ENCODE measurements at places on chromosomes 7 and 10. TPM values are rescaled to one million over a fixed set of nuclear protein-coding genes. Genes with fewer than 3 reads are reported as not detected.

SORCS1 gene
- total RNA-seq, result 0.21 TPM

GRCh38 chr7:137306748-137307147 lies 36.8 kb downstream of the PTN start:
- H3K27me3 ChIP-seq, result no peaks in the 10 kb centered on the region
- no peaks in the 10 kb centered on the region for H3K4me1 ChIP-seq
- no peak overlapping the region for H3K4me3 ChIP-seq
- no peak for DNase-seq
- no peaks in the 10 kb centered on the region for H3K36me3 ChIP-seq

DNA sequence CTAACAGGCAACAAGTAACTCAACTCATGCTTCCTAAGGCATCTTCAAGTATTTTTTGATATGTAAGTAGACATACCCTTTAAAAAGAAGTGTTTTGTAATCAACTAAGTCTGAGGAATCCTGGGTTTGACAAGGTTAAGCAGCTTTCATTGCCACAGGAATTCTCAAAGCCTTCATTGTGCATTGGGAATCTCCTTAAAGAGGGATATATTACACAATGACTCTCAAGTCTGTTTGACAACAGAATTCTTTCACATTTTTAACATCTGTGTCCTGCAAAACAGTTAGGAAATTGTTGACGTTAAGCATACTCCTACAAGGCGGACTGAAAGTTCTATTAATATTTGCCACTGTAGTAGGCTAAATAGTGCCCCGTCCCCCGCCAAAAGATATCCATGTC lies 71.4 kb downstream of the SGMS1 start:
- peaks cover 5% of the 10 kb centered on the region for H3K4me1 ChIP-seq
- H3K27ac ChIP-seq, result no peak overlapping the region
- no peaks in the 10 kb centered on the region for H3K27me3 ChIP-seq
- no peak for DNase-seq

NKX1-2 gene
- total RNA-seq, result not detected

DNA sequence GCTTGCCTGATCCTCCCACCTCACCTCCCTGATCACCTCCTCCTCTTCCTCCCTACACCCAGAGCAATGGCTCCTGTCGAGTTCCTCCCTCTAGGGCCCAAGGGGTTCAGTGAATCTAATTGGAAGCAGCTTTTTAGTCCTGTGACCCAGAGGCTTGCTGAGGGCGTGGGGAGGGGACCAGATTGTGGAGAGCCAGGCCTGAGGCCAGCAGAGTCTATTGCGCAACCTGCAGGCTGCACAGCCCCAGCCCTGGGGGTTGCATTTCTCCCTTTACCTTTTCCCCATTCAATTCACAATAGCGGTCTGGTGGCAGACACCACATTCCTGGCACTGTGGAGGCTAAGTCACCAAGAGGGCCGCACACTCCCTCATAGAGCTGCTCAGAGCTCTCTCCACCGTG lies 32.5 kb downstream of the GHRHR start:
- H3K27me3 ChIP-seq, result no peaks in the 10 kb centered on the region
- H3K36me3 ChIP-seq, result no peaks in the 10 kb centered on the region
- H3K4me3 ChIP-seq, result no peak overlapping the region
- H3K4me1 ChIP-seq, result no peaks in the 10 kb centered on the region
- H3K27ac ChIP-seq, result no peak overlapping the region

DNA sequence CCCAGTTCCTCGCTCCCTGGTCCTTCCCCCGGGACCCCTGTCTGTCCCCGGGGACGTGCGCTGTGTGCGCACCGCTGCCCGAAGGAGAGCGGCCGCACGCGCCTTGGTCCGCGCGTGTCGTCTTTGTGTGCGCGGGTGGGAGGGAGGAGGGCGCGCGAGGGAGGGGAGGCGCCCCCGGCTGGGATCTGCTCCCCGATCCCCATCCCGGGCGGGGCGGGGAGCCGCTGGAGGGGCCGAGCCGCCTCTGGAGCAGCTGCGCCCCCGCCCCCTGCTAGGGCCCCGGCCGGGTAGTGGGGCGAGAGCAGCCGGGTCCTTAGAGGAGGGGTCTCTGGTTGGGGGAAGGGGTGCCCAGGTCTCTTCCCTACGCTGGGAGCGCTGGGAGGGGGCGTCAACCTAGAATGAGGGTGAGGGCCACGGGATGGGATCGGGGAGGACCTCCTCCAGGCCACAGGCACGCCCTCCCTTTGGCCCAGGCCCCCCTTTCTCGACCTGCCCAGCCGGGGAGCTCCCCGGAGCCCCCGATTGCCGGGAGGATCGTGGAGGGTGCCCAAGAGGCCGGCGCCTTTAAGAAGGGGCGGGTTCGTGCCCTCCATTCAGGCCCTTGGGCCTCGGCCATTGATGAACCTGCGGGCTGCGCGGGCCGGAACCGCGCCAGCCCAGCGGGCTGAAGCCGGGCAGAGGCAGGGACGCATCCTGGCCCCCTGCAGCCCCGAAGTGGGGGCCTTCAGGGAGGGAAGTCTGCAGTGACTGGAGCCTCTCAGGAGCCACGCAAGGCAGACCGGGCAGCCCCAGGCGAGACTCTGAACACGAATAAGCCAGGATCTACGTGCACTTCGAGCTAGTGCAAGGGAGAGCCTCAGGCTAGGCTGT lies 678 bp downstream of the SH2B2 start:
- peaks cover 20% of the 10 kb centered on the region for H3K27me3 ChIP-seq
- no peaks in the 10 kb centered on the region for H3K36me3 ChIP-seq
- DNase-seq, result no peak
- peaks cover 13% of the 10 kb centered on the region for H3K4me1 ChIP-seq
- peak overlapping the region; percentile 42 for H3K4me3 ChIP-seq

DNA sequence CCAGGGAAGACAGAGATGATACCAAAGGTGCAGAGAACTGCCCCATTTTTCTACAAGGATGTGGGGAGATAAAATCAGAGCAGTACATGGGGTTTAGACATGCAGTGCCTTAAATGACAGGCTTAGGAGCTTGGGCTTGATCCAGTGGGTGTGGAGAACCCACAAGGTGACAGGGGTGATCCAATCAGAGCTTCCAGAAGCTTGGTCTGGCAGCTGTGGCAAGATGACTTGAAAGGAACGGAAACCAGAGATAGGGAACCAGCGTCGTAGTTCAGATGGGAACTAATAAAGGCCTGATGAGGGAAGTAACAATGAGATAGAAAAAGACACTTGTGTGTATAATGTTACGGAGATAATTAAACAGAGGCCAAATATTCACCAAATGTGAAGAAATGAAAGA lies 80.7 kb downstream of the SLC37A3 start:
- H3K4me1 ChIP-seq, result peaks cover 39% of the 10 kb centered on the region
- peak overlapping the region; percentile 42 for H3K27ac ChIP-seq
- H3K27me3 ChIP-seq, result no peaks in the 10 kb centered on the region
- peaks cover 34% of the 10 kb centered on the region for H3K36me3 ChIP-seq
- H3K4me3 ChIP-seq, result no peak overlapping the region

DNA sequence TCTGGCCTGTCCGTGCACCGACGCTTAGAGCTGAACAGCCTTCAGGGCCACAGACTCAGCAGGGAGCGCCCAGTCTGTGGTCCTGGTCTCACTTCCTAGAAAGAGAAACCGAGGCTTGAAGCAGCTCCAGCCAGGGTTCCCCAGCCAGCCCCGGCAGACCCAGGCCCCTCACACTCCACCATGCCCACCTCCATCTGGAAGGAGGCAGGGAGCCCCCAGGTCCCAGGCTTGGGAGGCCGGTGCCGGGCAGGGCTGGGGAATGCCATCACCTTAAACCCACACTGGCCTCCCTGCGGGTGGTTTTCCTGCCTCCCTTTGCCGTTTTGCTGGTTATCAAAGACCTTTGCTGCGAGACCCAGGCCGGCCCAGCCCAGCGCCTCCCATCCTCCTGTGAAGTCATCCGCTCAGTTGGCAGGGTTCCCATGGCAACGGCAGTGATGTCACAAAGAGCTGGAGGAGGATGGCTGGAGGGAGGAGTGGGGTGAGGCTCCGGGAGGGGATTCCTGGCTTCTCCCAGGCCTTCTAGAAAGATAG lies 24.0 kb downstream of the ELFN1 start:
- no peaks in the 10 kb centered on the region for H3K27me3 ChIP-seq
- no peaks in the 10 kb centered on the region for H3K4me1 ChIP-seq
- no peak overlapping the region for H3K4me3 ChIP-seq

DNA sequence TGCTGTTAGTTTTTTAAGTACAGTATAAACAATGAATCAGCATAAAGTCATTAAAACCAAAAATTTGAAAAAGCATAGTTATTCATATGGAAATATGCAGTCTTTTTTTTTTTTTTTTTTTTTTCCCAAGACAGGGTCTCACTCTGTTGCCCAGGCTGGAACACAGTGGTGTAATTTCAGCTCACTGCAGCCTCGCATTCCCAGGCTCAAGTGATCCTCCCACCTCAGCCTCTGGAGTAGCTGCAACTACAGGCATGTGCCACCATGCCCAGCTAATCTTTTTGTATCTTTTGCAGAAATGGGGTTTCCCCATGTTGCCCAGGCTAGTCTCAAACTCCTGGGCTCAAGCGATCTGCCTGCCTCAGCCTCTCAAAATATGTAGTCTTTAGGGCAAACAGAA lies 182.0 kb downstream of the SEMA3E start:
- H3K27me3 ChIP-seq, result no peaks in the 10 kb centered on the region
- no peaks in the 10 kb centered on the region for H3K36me3 ChIP-seq
- H3K4me3 ChIP-seq, result no peak overlapping the region
- no peak overlapping the region for H3K27ac ChIP-seq
- no peaks in the 10 kb centered on the region for H3K4me1 ChIP-seq

ADAM22 gene
- total RNA-seq, result 4.0 TPM

- no peaks in the 10 kb centered on the region for H3K36me3 ChIP-seq
- no peak overlapping the region for H3K4me3 ChIP-seq
- peaks cover 39% of the 10 kb centered on the region for H3K27me3 ChIP-seq
- peaks cover 24% of the 10 kb centered on the region for H3K4me1 ChIP-seq
- no peak for DNase-seq
Observed at GRCh38 chr7:116591202-116592040, 66.6 kb downstream of the CAV1 start.

PRPS1L1 gene
- not detected for total RNA-seq

ZPBP gene
- total RNA-seq, result not detected

ITPRIP gene
- total RNA-seq, result 17.1 TPM

- no peak overlapping the region for H3K27ac ChIP-seq
- no peaks in the 10 kb centered on the region for H3K27me3 ChIP-seq
- no peak for DNase-seq
- H3K36me3 ChIP-seq, result no peaks in the 10 kb centered on the region
Observed at GRCh38 chr7:71364551-71364950, 232.6 kb downstream of the GALNT17 start.

- H3K36me3 ChIP-seq, result no peaks in the 10 kb centered on the region
- H3K4me3 ChIP-seq, result peak overlapping the region; percentile 57
- peaks cover 2% of the 10 kb centered on the region for H3K4me1 ChIP-seq
- H3K27ac ChIP-seq, result no peak overlapping the region
- H3K27me3 ChIP-seq, result peaks cover 59% of the 10 kb centered on the region
- no peak for DNase-seq
Observed at GRCh38 chr7:128167042-128167701, 73.9 kb upstream of the LEP start.

EGR2 gene
- 126 TPM for total RNA-seq

KCNMA1 gene
- 0.14 TPM for total RNA-seq

DNA sequence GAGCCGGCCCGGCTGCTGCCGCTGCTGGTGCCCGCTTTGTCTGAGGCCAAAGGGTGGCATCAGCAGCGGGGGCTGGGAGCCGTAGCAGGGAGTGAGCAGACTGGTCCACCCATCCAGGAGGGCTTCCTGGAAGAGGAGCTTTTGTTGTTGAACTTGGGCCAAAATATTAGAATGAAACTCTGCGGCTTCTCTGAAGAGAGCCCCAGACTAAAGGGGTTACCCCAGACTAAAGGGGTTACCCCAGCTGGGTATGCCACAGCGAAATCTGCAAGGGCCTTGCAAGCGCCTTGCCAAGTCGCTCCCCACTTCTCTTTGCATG lies 154.7 kb upstream of the ZMIZ1 start:
- no peak for DNase-seq
- no peaks in the 10 kb centered on the region for H3K4me1 ChIP-seq
- peaks cover 6% of the 10 kb centered on the region for H3K27me3 ChIP-seq
- no peaks in the 10 kb centered on the region for H3K36me3 ChIP-seq
- H3K4me3 ChIP-seq, result no peak overlapping the region

DNA sequence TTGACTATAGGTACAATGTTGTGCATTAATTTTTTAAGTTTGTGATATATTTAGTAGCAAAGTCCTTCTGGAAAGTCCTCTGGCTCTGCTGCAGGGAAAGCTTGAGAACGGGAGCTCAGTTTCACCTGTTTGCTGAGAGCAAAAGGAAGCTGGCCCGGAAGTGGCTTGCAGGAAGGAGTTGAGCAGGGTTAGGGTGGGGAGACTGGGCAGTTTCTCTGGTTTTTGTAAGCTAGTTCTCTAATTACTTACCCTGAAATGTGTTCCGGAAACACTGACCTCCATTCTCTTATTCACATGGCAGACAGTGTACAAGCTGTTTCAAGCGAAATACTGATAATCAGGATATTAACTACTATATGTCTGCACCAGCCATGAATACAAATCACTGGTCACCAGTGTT lies 22.3 kb downstream of the MAP3K8 start:
- H3K4me1 ChIP-seq, result peaks cover 26% of the 10 kb centered on the region
- no peak overlapping the region for H3K27ac ChIP-seq
- peaks cover 77% of the 10 kb centered on the region for H3K36me3 ChIP-seq
- H3K4me3 ChIP-seq, result peak overlapping the region; percentile 21

ZNF786 gene
- 10.3 TPM for total RNA-seq

- peaks cover 81% of the 10 kb centered on the region for H3K36me3 ChIP-seq
- peak; percentile 60 for DNase-seq
- H3K27ac ChIP-seq, result no peak overlapping the region
- no peak overlapping the region for H3K4me3 ChIP-seq
Observed at GRCh38 chr7:149005427-149006344, 22.6 kb downstream of the PDIA4 start.

- no peak for DNase-seq
- peaks cover 28% of the 10 kb centered on the region for H3K36me3 ChIP-seq
- H3K4me1 ChIP-seq, result no peaks in the 10 kb centered on the region
- H3K27me3 ChIP-seq, result no peaks in the 10 kb centered on the region
- H3K27ac ChIP-seq, result no peak overlapping the region
Observed at GRCh38 chr10:74640134-74640921, 186.1 kb upstream of the KAT6B start.

DNA sequence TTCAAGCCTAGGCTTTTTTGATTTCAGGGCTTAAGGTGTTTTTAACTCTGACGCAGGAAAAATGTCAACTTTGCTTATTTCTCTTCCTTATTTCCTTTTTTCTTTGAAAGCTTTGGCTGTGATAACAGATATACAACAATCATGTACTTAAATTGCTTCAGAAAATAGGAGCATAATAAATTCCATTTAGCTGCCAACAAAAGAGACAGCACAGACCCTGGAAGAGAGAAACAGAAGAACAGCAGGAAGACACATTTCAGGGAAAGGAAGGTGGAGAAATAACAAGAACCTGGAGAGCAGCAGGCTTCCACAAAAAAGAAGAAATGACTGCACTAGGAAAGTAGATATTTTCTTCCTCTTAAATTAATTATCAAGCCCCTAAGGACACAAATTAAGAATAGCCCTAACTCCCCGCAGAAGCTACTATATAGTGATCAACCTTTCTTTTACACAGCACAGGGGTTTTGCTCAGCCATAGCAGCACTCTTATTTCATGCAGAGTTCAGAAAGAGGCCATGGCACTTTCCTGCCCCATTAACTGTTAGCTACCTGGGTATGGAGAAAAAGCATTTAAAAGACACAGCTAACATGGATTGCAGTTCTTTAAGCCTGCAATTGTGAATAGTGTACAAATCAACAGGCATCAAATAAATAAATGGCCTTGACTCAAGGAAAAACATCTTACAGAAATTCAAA lies 61.5 kb downstream of the IQUB start:
- DNase-seq, result no peak
- no peak overlapping the region for H3K27ac ChIP-seq
- no peaks in the 10 kb centered on the region for H3K4me1 ChIP-seq
- H3K27me3 ChIP-seq, result no peaks in the 10 kb centered on the region
- H3K36me3 ChIP-seq, result no peaks in the 10 kb centered on the region
- no peak overlapping the region for H3K4me3 ChIP-seq

Measured in activated T-helper 2 cell treated with anti-CD3 and anti-CD28 coated beads, Interferon-gamma antibody, Interleukin-2, Interleukin-4, amounts not matched to agents 10 μg/mL and 5 μg/mL and 100 μg/mL, durations not matched to agents 14 hours and 24 hours and 36 hours (primary cell).